Frontal cortex (tissue), 4 donors: ENCODE measurements at places on chromosomes 7 and 10. TPM values are rescaled to one million over a fixed set of nuclear protein-coding genes. Genes with fewer than 3 reads are reported as not detected.

- no peak for DNase-seq
Observed at GRCh38 chr10:28558186-28558585, 25.3 kb downstream of the WAC start.

DNA sequence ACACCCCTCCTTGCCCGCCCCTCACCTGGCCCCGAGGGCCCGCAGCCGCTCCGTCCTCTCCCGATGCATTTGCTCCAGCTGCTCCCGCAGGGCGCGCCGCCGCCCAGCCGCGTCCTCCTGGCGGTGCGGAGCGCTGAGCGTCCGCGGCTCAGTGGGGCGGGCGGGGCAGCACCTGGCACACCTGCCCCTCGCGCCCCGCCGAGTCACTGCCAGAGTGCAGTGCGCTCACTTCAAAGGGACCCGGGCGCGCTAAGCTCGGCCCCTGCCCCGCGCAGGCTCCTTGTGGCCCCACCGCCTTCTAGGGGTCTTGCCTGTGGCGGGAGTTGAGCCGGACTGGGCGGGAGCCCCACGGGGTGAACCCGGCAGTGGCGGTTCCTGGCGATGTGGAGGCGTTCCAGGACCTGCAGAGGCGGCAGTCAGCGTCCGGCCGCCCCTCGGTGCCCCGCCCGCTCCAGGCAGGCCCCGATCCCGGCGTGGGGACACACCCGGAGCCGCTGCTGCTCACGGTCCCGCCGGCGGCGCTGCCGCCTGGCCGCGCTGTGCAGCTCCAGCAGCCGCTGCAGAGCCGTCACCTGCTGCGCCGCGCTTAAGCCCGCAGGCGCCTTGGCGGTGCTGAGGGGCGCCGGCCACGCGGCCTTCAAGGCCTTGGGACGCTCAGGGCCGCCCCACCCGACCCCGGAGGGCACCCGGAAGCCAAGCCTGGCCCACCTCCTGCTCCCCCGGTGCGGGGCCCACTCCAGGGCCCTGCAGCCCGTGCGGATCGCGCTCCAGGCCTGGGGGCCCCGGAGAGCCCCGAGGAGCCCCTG, 6.7 kb downstream of the ATP6V1F start:
- DNase-seq = peak; percentile 68

- DNase-seq = no peak
Observed at GRCh38 chr7:151085329-151085690, 965 bp upstream of the AGAP3 start.

GRCh38 chr10:24993237-24993958, 22.6 kb downstream of the ENKUR start:
- DNase-seq = no peak

GRCh38 chr7:24798261-24798660, 41.0 kb upstream of the GSDME start:
- no peak for DNase-seq

DNA sequence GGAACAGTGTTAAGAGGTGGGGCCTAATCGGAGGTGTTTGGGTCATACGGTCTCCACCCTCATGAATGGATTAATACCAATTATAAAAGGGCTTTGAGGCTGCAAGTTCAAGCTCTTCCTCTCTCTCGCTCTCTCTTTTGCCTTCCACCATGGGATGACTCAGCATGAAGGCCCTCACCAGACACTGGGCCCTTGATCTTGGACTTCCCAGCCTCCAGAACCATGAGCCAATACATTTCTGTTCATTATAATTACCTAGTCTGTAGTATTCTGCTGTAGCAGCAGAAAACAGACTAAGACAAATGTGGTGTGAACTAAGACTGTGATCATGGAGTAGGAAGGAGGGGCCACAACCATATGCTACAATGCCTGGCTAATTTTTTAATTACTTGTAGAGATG, 7.7 kb downstream of the AIFM2 start:
- DNase-seq = no peak

GRCh38 chr10:37765216-37765615, 92.2 kb downstream of the ZNF248 start:
- no peak for DNase-seq

DNA sequence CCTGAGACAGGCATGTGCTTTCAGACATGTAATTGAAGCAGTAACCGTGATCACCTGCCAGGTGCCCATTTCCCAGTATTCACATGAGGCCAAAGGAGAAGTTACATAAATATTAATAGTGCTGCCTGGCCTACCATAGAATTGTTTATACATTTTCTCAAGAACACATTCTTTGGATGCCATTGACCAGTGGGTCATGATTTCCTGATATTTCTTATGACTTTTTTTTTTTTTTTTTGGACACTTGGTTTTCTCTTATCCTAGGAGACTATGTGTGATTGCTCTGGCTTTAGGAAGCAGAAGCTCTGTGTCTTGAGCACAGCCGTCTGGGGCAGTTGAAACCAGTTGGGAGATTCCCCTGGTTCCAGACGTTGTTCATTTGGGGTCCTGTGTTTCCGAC, 143.9 kb upstream of the NPS start:
- DNase-seq = no peak

- DNase-seq = no peak
Observed at GRCh38 chr10:71072131-71072822, 140.1 kb upstream of the UNC5B start.

The ANKRD7 gene
- total RNA-seq = 12.2 TPM

The MBL2 gene
- total RNA-seq = not detected

The HABP2 gene
- total RNA-seq = not detected

The NPFFR1 gene
- 1.2 TPM for total RNA-seq
